Activated CD4-positive, alpha-beta T cell treated with anti-CD3 and anti-CD28 coated beads for 1 hour (primary cell): ENCODE measurements at places on chromosomes 4 and X.

DNA sequence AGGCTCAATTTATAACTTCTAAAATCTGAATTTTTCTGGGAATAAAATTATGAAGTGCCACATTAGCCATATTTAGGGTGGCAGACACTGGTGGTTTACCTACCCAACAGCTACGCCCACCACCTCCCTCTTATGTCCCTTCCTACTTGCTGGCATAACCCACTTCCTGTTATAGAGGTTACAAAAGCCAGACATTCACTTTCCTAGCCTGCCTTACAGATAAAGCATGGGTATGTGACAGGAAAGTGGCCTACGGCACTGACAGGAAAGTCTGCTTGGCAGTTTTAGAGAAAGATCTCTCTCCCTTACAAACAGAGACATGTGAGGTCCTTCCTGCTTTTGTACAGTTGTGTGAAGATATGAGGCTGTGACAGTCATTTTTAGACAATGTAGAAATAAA is 12.4 kb downstream of the DDX53 start:
- no peak for DNase-seq

- DNase-seq: no peak
These were observed 182.8 kb upstream of the MAP3K15 start for GRCh38 chrX:19698122-19698521.

DNA sequence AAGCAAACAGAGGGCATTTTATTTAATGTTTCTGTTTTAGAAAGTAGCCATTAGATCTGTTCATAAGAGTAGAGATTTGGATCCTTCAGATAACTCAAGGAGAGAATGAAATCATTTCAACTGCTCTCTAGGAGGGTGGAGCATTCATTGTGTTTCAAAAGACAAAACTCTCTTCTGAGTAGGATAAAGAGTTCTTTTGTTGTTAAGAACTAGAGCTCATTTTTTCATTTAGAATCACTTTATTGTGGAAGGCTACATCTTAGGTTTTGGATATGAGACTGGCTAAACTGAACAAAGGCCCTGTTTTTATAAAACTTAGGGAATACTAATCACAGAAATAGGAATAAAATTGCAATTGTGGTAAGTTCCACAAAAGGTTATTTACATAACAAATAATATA is 193.9 kb upstream of the PCDH10 start:
- no peak for DNase-seq

- no peak for DNase-seq
These were observed 222.4 kb downstream of the SLIT2 start for GRCh38 chr4:20474119-20474518.

DNA sequence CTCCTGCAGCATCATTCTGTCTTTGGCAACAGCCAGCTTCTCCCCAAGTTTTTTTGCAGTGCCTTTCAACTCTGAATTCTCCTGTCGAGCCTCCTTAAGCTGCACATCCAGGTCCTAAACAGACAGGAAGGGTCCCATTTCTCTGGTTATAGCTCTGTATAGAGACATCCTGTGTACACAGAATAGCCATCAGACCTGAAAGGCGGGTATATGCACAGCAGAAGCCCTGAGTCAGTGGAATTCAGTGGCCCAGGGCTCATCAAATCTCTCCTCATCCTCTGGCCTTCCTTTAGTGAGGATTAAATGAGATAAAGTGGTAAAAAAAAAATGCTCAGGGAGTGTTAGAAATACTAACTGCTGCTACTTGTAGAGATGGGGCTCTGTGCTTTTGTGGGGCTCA is 73.8 kb downstream of the FAM184B start:
- no peak for DNase-seq

GRCh38 chrX:18607966-18608365 is 63.9 kb downstream of the RS1 start:
- DNase-seq: no peak

- no peak for DNase-seq
These were observed 126.0 kb downstream of the LDB2 start for GRCh38 chr4:16772366-16772850.

GRCh38 chr4:173171987-173172386 is 3.4 kb downstream of the GALNT7 start:
- DNase-seq: no peak

- DNase-seq: no peak
These were observed 2.3 kb downstream of the SOWAHB start for GRCh38 chr4:76895619-76896018.

- no peak for DNase-seq
These were observed 364.5 kb upstream of the MAD2L1 start for GRCh38 chr4:120431180-120431579.

DNA sequence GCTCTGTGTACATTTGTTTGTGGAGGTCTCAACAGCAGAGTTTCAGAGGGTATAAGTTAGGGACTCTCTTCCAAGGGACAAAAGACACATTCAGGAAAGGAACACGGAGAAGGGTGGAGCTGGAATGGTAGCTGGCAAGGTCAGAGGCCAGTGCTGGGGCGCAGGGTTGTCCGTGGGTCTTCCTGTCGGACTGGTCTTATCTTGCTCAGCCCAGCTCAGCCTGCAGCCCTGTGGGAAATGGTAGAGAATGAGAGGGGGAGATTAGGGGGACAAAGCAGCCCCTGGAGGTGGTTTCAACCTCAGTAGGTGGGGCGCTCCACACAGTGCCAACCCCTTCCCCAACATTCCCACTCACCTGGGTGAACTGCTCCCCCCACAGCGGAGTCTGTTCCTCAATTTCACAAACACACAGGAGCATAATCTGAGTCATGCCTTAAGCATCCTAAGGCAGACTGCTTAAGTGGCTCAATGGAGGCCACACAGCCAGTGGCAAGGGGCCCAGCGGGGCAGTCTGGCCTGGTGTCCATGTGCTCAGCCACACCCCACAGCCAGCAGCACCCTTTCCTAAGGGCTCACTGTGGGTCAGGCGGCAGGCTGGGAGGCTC is 6.9 kb upstream of the HDAC6 start:
- no peak for DNase-seq

DNA sequence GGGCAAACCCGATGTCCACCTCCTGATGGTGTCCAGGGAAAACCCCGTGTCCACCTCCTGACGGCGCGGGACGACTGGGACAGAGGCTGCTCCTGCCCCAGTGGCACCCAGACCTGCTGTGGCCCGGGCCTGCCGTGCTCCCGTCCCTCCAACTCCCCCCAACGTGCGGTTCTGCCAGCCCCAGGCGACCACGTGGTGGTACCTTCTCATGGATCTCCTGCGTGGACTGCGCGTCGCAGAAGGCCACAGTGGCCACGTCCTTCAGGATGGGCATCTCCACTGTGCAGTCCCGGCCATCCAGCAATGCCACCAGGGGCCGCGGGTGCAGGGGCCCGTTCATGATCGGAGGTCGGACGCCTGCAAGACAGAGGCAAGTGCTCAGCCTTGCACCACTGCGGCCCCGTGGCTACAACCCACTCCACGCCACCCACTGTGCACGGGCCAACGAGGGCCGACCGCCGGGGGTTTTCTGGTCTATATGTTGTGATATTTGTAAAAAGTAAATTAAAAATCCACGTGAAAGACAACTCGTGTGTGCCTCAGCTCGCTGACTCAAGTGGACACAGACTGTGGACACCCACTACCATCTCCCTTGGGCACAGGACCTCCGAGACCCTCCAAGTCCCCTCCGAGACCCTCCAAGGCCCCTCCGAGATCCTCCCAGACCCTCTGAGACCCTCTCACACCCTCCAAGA is 10.8 kb downstream of the CTBP1 start:
- DNase-seq: no peak

- DNase-seq: no peak
These were observed 715.2 kb downstream of the TRIML1 start for GRCh38 chr4:188854436-188854835.

DNA sequence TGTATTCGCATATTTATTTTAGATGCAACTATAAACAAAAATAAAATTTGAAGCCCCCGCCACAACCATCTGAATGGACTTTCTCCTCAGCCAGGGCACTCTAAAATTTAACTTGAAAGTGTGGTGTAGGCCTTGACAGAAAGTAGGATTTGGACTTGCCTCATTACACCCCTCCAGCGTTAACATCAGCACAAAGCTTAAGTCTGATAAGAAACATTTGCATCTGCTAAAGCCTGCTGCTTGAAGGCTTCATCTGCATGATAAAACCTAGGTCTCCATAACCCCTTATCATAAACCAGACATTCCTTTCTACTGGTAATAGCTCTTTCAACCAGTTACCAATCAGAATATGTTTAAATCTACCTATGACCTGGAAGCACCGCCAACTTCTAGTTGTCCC is 1046.5 kb downstream of the FAT4 start:
- no peak for DNase-seq

GRCh38 chr4:42119886-42120285 is 32.6 kb downstream of the BEND4 start:
- no peak for DNase-seq

- DNase-seq: no peak
These were observed 50.3 kb upstream of the OTUD4 start for GRCh38 chr4:145230726-145231125.

- no peak for DNase-seq
These were observed 30.9 kb upstream of the INTS6L start for GRCh38 chrX:135489542-135489941.

DNA sequence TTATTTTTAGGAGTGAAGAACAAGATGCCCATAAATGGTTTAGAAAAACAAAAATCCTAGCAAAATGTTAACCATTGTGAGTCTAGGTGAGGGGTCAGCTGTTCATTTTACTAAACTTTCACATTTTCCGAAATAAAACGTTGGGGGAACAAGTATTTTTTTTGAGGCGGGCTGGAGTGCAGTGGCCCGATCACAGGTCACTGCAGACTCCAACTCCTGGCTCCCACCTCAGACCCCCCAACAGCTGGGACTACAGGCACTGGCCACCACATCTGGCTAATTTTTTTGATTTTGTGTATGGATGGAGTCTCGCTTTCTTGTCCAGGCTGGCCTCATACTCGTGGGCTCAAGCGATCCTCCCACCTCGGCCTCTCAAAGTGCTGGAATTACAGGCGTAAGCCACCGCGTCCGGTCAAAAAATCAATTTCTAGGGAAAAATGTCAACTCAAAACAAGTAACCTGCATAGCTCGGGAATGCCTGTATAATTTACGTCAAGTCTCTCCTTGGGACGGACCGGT is 742 bp upstream of the TAF1 start:
- no peak for DNase-seq

DNA sequence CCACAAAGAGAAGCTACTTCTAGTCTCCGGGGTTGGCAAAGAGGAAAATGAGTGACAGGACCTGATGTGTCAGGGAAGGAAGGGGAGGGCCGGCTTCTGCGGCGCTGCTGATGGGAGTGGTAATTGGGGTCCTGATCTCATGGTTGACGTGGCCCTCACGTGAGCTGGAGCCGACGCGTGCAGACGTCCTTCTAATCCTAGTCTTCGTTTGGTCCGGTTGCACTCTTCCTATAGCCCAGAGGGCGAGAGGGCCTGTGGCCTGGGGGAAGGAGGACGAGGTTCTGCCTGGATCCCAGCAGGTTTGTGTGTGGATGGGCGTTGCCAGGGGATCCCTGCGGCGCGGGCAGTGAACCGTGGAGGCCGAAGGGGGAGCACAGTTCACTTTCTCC is at the start of gene ARMCX1:
ARMCX1 (plus strand) TSS at position 186 of the 389 bp plus-strand sequence. CDS start 2,384 bp downstream, outside the sequence.
- DNase-seq: no peak

- no peak for DNase-seq
These were observed 232.7 kb upstream of the NR3C2 start for GRCh38 chr4:148674876-148675275.

DNA sequence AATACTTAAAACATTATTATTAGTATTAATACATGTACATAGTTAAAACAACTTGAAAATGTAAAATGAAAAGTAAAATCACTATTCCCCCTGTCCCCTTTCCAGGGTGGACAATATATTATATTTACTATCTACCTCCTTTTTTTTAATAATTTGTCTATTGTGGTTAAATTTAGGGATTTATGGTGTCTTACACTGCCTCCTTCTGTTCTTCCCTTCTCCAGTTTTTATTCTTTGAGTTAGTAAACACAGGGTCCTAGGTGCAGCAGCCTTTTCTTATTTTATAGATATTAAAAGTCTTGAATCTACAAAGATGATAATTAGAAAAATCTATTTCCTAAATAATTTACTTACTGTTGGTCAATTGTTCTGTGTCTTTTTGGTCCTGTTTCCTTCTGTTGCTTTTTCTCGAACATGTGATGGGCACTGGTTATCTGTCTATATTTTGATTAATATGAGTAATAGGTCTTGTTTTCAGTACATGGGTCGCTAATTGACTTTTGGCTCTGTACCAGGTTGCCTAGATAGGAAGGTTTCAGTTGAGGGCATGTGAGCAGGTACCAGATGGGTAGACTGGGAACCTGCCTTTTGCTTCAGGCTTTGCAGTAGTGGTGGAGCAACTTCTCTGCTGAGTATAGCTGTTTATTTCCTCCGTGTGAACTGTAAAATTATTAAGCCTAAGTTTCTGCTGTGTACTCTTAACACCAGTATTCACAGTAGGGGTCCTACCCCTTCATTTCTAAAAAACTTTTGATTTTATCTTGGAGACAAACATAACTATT is 1.1 kb downstream of the NUDT9 start:
- no peak for DNase-seq

GRCh38 chr4:80305466-80305865 is 30.1 kb upstream of the CFAP299 start:
- no peak for DNase-seq

GRCh38 chr4:171538601-171539100 is 274.6 kb upstream of the GALNTL6 start:
- no peak for DNase-seq

GRCh38 chr4:13548059-13548983 is 4.0 kb upstream of the NKX3-2 start:
- DNase-seq: no peak

GRCh38 chr4:7855731-7856130 is 83.9 kb downstream of the AFAP1 start:
- DNase-seq: no peak

GRCh38 chr4:84342161-84342560 is 156.9 kb downstream of the NKX6-1 start:
- no peak for DNase-seq

DNA sequence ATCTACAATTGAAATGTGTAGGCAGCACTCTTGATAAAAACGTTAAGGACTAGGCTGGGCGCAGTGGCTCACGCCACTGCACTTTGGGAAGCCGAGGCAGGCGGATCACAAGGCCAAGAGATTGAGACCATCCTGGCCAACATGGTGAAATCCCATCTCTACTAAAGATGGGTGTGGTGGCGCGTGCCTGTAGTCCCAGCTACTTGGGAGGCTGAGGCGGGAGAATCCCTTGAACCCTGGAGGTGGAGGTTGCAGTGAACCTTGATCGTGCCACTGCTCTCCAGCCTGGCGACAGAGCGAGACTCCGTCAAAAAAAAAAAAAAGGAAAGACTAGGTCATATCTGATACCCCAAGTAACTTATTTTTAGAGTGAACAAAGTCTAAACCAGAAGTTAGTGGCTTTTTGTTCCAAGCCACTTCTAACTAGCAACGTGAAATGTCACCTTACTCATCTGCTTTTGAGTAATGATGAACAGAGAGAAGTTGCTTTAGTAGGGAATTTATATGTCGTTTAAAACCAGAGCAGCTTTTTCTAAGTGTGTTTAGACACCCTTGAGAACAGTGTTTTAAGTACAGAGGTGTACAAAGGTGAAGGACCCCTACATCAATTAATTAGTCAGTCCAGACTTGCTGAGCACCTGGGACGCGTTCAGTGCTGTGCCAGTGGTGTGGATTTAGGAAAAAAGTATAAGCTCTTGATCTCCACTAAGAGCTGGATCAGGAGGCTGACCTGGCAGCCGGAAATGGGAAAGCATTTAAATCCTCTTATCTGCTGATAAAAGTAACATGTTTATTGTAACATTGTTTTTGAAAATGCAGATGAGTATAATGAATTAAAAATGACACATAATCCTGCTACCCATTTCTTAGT is 23.5 kb downstream of the SPRY1 start:
- no peak for DNase-seq

- DNase-seq: no peak
These were observed 2.0 kb upstream of the PCDH19 start for GRCh38 chrX:100411802-100412715.

GRCh38 chr4:98473046-98473445 is 185.4 kb downstream of the TSPAN5 start:
- no peak for DNase-seq
